ENCODE measurements at places on chromosomes 2 and 18.

GRCh38 chr2:96831679-96832078 is 12.1 kb downstream of the ANKRD23 start:
- DNase-seq: no peak

DNA sequence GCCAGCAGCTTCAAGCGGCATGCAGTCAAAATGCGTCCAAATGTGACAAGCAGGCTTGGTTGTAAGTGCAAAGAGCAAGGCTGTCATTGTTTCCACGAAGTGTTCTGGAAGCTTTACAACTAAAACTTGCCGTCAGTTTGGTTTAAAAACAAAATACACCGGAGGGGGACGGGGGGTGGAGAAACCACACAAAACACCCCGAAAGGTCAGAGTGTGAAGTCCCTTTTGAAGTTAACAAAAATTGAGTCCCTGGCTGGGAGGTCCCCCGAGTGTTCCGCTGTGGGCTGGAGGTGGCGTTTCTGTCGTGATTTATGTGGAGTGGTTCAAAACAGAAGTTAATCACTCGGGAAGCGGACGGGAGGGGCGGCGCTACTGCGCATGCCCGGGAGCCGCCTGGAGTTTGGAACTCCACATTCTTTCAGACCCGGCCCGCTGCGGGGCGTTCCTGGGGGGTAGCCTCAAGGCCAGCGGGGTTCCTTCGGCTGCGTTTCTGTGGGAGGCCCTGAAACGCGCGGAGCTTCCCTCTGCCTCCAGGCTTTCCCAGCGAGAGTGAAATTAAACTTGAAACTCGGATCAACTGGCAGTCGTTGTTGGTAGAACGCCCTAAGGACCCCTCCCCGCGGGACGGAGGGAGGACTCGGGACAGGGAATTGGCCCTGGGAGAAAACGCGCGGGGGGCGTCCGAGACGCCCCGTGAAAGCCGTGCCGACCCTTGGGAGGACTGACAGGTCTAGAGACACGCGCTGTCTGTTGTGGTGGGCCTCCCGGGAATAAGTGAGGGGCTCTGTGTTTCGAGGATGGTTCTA is 1.4 kb downstream of the TGIF1 start:
- DNase-seq: peak; percentile 96

- DNase-seq: no peak
Measured at GRCh38 chr2:38145236-38145635, 69.3 kb upstream of the CYP1B1 start.

DNA sequence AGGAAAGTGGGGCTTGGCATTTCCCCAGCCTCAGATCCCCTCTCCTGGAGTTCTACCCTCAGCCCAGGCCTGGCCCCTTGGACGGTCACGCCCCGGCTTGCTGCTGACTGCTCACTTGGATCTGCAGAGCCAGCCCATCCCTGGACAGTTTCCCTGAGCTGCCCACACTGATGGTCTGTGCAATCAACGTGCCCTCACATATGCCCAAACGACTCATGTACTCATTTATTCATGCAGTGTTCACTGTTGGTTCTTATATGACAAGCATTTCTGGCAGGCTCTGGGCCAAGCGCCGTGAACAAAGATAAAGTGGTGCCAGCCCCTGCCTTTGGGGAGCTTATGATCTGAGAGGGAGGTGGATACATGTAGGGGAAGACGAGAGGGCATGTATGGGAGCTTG is 20.3 kb upstream of the GLI2 start:
- no peak for DNase-seq

GRCh38 chr2:96407041-96407918 is 71.7 kb downstream of the NCAPH start:
- peak; percentile 70 for DNase-seq

DNA sequence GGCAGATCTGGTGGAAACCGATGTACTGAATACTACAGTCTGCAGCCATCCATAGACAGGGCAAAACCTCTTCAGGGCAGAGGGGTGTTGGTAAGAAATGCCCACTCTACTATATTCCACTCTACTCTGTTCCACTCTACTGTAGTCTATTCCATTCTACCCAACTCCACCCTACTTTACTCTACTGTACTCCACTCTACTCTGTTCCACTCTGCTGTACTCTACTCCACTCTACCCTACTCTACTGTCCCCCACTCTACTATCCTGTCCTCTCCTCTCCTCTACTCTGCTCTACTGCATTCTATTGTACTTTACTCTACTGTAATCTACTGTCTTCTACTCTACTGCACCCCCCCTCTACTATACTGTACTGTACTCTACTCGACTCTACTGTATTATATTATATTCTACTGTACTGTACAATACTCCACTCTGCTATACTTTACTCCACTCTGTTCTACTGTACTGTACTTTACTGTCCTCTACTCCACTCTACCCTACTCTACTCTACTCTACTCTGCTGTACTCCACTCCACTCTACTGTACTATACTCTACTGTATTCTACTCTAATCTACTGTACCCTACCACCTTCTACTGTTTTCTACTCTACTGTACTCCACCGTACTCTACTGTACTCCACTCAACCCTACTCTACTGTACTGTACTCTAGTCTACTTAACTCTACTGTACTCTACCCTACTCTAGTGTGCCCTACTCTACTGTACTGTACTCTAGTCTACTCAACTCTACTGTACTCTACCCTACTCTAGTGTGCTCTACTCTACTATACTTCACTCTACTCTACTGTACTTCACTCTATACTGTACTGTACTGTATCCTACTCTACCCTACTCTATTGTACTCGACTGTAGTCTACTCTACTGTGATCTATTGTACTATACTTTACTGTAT is 17.0 kb upstream of the FOXI3 start:
- no peak for DNase-seq

GRCh38 chr2:23721454-23721826 is 205.5 kb downstream of the ATAD2B start:
- DNase-seq: no peak

DNA sequence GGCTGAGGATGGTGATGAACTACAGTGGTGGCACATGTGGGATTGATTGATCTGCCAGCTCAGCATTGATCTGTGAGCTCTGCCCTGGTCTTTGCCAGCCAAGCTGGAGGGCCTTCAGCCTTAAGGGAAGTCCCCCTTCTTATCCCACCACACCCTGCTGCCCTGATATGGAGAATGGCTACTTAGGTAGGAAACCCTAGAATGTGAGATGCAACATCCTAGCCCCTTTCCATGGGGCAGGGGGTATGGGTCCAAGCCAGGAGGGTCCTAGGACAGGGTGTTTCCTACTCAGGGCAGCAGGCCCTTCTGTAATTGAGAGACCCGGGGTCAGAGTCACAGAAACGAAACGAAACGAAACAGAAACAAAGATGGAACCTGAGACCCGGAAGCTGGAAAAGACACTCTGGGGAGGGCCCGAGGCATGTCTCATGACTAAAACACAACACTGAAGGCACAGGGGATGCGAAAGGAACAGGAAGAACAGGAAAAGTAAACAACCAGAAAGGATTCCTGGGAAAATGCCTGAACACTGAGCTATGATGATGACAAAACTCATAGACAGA is 16.9 kb upstream of the SULT1C2 start:
- peak; percentile 58 for DNase-seq

Measured in OCI-M1 (cell line).